ENCODE measurements at places on chromosomes 4 and X.

GRCh38 chr4:66223068-66223703 is 552.9 kb upstream of the EPHA5 start:
- DNase-seq = no peak

GRCh38 chr4:148958317-148958716 is 516.1 kb upstream of the NR3C2 start:
- no peak for DNase-seq

- DNase-seq = no peak
Measured at GRCh38 chrX:115560978-115561604, at the start of gene PLS3. TSS of gene PLS3 (plus strand) at chrX:115561174. CDS start at chrX:115610251, 49,077 bp downstream.

- DNase-seq = no peak
Measured at GRCh38 chr4:187125062-187125461, 401.4 kb upstream of the FAT1 start.

DNA sequence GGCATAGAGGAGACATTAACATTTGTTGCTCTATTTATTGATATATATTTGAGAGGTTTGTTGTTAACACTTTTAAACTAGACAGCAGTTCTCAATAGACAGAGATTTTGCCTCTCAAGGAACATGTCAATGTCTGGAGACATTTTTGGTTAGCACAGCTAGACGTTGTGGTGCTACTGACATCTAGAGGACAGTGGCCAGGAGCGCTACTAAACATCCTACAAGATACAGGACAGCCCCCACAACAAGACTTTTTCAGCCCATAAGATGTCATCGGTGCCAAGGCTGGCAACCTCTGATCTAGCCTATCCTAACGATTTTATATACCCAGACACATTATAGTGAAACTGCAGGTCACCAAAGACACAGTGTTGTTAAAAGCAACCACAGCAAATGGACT is 18.4 kb upstream of the CTSO start:
- no peak for DNase-seq

- no peak for DNase-seq
Measured at GRCh38 chr4:165520086-165520485, 141.3 kb downstream of the CPE start.

DNA sequence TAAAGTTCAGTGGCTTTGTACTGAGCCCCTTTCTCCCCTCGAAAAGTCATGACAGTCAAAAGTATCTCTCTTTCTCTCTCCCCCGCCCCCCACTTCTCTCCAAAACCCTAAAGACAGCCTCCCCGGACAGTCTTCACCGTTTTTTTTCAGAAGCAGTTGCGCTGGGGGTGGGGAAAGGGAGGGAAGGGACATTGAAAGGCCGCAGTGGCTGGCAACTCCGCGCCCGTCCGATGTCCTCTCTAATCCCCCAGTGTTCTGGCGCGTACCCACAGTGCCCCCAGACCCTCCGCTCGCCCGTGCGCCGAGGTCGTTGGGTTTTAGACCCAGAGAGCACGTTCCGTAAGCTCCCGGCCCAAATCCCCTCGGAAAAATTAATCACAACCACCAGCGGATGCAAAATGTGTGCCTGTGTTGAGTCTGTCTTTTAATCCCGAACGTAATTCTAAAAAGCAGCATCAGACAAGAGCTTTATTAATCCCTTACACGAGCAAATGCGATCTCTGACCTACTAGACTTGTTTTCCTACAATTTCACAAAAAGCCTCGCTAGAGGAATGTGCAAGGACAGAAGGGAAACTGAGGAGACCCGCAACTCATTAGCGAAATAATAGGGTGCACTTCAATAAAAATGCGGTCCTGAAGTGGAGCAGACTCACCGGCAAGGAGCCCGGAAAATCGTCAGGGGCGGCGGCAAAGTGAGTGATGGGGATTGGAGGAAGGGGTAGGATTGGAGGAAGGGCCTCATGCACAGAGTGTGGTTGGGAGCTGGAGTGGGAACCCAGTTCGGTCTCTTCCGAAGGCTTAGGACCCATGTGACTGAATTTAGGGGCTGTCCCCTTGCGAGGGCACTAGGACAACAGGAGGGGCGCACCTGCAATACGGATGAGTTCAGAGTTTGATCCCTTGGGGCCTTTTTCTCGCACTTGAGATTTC is 12.2 kb upstream of the PRDM8 start:
- DNase-seq = no peak

GRCh38 chr4:168630445-168631187 is 133.8 kb downstream of the PALLD start:
- no peak for DNase-seq

- no peak for DNase-seq
Measured at GRCh38 chr4:102497986-102498385, 3.2 kb upstream of the NFKB1 start.

GRCh38 chrX:32195611-32196010 is 1015.7 kb downstream of the DMD start:
- DNase-seq = no peak

- DNase-seq = no peak
Measured at GRCh38 chr4:1859389-1859753, 3.4 kb upstream of the LETM1 start.
